ENCODE measurements at places on chromosomes 6 and 20. TPM values are rescaled to one million over a fixed set of nuclear protein-coding genes. Genes with fewer than 3 reads are reported as not detected.

The TP53TG5 gene
- not detected for total RNA-seq

The PDRG1 gene
- total RNA-seq = 13.4 TPM

The SIM1 gene
- total RNA-seq = not detected

The SLPI gene
- total RNA-seq = not detected

The KIAA1755 gene
- not detected for total RNA-seq

The TSPYL1 gene
- total RNA-seq = 248 TPM

The PCSK2 gene
- total RNA-seq = not detected

The RBPJL gene
- total RNA-seq = not detected

The HLA-DRA gene
- 37.8 TPM for total RNA-seq

The MTFR2 gene
- 1.5 TPM for total RNA-seq

- no peak for DNase-seq
Observed at GRCh38 chr20:63534831-63535651, 2.1 kb downstream of the PTK6 start.

- DNase-seq = no peak
Observed at GRCh38 chr6:91464201-91464600, 877.3 kb upstream of the MAP3K7 start.

GRCh38 chr6:126064257-126064747, 78.0 kb downstream of the TRMT11 start:
- DNase-seq = no peak

GRCh38 chr6:140063021-140063399, 688.6 kb upstream of the CITED2 start:
- no peak for DNase-seq

GRCh38 chr6:126020305-126021050, 34.1 kb downstream of the TRMT11 start:
- no peak for DNase-seq

GRCh38 chr6:31401403-31401802, 2.0 kb upstream of the MICA start:
- no peak for DNase-seq

DNA sequence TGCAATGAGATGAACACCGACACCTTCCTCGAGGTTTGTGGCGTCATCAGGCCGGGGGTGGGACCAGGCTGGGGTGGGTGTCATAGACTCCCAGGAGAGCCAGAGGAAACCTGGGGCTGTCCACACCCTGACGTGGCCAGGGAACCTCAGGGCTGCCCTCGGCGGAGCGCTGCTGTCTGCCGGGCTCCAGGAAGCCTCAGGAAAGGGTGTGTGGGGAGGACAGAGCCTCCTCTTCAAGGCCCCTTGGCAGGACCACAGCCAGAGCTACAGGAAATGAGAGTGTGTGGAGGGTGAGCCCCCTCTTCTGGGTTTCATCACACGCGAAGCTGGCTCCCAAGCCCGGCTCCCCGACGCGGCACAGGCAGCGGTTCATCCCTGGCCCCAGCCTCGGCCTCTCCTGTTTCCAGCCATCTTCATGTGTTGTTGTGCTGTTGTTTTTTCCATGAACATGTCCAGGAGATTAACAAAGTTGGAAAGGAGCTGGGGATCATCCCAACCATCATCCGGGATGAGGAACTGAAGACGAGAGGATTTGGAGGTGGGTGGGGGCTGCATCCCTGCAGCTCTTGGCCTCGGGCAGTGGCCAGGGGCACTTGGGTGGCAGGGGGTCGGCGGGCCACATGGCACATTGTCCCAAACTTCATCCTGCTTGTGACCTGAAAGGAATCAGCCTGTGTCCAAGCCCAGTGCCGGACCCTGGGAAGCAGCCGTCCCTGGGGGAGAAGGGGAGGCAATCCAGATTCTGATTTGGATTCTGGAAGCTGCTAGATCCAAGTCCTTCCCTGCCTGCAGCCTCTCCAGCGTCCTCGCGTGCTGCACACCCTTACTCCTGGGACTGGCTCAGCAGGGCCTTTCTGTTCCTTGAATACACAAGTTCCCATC, 6.4 kb downstream of the NPEPL1 start:
- no peak for DNase-seq

- no peak for DNase-seq
Observed at GRCh38 chr6:12001706-12002435, 10.2 kb upstream of the HIVEP1 start.

GRCh38 chr6:4413073-4413472, 277.7 kb upstream of the ECI2 start:
- DNase-seq = no peak

DNA sequence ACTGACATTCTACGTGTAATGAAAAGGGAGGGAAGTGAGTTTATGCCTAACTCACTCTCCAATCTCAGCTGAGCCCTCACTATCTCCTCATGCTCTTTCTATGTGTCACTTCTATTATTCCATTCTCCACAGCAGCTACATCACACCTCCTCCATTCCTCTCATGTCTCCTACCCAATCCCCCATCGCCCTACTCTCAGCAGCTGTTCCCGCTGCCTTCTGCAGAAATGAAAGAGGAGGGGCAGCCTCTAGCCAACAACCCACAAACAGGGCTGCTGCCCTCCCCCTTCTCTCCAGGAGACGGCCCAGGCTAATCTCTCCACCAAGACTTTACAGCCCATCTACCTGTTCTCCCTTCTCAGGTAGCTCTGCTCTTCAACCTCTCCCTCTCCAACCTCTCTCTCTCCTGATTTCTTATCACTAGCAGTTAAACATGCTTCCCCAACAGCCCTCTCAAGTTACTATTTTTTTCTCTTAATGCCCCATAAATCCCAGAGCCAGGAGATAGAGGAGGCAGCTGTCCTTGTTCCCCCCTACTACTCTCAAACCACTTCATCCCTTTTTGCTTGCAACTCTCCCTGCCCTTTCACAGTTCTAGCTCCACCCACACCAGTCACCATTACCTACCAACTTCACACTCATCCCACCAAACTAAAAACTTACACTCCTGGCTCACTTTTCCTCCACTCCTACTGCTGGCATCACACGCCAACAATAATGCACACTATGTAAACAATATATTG, 136.5 kb downstream of the BTBD9 start:
- no peak for DNase-seq

GRCh38 chr6:133699741-133700385, 189.1 kb upstream of the TCF21 start:
- DNase-seq = no peak

GRCh38 chr6:36312854-36313648, 23.6 kb downstream of the BNIP5 start:
- no peak for DNase-seq

GRCh38 chr6:170190046-170190445, 100.8 kb downstream of the DLL1 start:
- no peak for DNase-seq

DNA sequence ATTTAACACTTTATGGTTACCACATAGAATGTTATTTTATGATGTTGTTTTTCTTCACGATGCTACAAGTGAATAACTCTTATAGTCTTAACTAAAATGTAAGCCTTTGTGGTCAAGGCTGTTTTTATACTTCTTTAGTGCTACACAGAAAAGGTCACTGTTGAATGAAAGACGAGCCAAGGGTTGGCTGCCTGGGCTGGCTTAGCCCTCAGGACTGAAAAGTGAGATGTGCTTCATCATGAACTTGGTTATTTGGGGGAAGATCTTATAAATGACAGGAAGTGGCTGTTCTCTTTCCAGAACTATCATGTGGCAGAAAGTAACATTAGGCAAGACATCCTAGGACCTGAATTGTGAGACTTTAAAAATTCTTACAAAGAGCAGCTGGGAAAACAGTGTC, 404.0 kb downstream of the BTBD3 start:
- DNase-seq = no peak

- no peak for DNase-seq
Observed at GRCh38 chr6:116386581-116387299, 16.0 kb downstream of the DSE start.

GRCh38 chr20:39356908-39357307, 394.8 kb downstream of the DHX35 start:
- no peak for DNase-seq

- no peak for DNase-seq
Observed at GRCh38 chr6:52546678-52547077, 30.2 kb downstream of the TRAM2 start.

DNA sequence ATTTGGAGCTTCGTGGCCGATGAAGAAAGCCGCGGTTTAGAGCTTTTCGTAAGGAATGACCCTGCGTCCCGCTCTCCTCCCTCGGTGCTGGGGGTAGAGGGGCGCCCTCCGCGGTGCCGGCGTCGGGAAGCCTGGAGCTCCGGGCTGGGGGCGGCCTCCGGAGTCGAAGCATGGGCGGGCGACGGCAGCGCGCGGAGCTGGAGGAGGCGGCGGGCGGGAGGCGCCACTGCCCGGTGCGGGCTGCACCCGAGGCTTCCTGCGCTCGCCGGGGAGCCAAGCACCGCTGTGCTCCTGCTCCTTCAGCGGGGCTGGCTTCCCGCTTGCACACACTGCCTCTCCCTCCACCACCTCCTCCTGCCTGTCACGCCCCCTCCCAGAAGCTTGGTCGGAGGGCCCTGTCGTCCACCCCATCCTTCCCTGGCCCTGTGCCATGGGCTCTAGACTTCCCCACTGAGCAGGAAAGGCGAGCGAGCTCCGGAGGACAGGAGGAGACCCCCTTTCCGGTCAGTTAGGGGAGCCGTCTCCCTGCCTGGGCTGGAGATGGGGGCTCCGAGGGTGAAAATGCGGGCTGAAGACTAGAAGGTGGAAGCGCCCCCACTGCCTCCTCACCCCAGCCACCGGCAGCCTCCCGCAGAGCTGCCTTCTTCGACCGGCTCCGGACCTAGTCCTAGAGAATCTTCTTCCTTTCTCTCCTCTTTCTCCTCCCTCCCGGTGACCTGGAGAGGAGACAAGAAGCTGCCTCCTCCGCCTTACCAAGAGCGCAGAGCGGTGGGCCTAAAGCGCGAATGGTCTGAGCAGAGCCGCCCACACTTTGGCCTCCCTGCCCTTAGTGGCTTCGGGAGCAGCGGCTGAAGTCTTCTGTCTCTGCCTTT, 1.8 kb downstream of the CDH4 start:
- DNase-seq = no peak

GRCh38 chr6:31227143-31227542, 44.7 kb downstream of the HLA-C start:
- no peak for DNase-seq

DNA sequence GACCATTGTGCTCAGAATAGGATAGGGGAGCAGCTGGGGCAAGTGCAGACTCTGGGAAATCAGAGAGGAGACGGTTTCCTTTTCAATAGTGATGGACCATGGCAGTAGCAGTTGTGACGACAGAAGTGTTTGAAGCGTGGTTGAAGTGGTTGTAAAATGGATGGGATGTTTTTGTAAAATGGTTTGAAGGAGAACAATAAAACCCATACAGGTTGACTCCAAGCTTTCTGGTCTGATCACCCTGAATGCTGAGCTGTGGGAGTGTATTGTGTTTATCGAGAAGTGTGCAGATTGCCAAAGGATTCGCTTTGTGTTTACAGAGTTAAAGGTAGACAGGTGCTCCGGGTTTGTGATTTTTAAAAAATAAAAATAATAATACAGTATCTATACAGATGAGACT, 255.2 kb upstream of the SULF2 start:
- no peak for DNase-seq

DNA sequence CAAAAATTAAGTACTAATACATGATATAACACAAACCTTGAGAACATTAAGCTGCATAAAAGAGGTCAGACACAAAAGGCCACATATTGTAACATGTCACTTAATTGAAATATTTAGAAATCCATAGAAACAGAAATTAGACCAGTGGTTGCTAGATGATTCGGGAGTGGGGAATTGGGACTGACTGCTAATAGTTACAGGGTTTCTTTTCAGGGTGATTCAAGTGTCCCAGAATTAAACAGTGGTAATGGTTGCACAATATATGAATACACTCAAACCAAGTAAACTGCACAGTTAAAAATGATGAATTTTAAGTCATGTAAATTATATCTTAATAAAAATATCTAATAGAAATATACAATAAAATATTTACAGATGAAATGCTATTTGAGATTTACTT, 174.5 kb downstream of the WDR27 start:
- no peak for DNase-seq

DNA sequence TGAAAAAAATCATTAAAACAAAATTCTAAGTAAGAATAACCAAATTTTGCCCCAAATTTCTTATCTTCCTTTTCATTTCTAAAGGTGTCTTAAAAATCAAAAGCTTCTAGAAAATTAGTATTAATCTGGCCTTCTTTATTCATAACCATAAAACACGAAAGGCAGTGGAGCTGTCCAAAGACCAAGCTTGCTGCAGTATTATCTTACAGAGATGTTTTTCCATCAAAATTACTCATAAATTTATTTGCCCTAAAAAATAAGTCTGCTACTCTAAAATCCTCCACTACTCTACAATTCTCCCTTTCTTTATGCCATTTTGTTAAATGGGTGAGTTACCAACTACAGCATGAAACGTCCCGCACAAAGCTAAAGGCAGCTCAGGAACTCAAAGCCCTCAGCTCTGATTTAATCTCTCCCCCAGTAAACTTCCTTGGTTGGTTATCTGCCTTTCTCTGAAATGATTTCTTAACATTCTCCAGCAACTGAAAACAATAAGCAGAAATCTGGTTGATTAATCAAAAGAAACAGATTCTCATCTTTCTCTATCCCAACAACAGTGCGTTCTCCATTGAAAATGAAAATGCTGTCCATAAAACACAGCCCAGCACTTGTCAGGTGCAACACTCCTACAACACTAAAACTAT, 2.1 kb downstream of the USP49 start:
- no peak for DNase-seq

- DNase-seq = no peak
Observed at GRCh38 chr20:62900692-62901584, 25.4 kb downstream of the DIDO1 start.

GRCh38 chr20:17888044-17888443, 80.5 kb downstream of the SNX5 start:
- DNase-seq = no peak

DNA sequence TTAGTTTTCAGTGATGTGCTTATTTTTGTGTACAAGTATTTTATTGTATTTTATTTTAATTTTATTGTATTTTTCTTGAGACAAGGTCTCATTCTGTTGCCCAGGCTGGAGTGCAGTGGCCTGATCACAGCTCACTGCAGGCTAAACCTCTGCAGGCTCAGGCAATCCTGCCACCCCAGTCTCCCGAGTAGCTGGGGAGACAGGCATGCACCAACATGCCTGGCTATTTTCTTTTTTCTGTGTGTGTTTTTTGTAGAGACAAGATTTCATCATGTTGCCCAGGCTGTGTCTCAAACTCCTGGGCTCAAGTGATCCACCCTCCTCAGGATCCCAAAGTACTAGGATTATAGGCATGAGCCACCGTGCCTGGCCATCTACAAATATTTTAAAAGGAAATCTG, 146.3 kb downstream of the MANEA start:
- DNase-seq = no peak

- no peak for DNase-seq
Observed at GRCh38 chr6:102619585-102619984, 1226.1 kb downstream of the GRIK2 start.

Measured in CD8-positive, alpha-beta T cell (primary cell).